Activated CD4-positive, alpha-beta T cell treated with anti-CD3 and anti-CD28 coated beads, Interleukin-2, amount 10 ng/mL, durations not matched to agents 24 days and 14 days (primary cell): ENCODE measurements at places on chromosomes 13 and 19. TPM values are rescaled to one million over a fixed set of nuclear protein-coding genes. Genes with fewer than 3 reads are reported as not detected.
A peak's percentile ranks its signal among the peaks of the same experiment; 100 is the strongest.

DNA sequence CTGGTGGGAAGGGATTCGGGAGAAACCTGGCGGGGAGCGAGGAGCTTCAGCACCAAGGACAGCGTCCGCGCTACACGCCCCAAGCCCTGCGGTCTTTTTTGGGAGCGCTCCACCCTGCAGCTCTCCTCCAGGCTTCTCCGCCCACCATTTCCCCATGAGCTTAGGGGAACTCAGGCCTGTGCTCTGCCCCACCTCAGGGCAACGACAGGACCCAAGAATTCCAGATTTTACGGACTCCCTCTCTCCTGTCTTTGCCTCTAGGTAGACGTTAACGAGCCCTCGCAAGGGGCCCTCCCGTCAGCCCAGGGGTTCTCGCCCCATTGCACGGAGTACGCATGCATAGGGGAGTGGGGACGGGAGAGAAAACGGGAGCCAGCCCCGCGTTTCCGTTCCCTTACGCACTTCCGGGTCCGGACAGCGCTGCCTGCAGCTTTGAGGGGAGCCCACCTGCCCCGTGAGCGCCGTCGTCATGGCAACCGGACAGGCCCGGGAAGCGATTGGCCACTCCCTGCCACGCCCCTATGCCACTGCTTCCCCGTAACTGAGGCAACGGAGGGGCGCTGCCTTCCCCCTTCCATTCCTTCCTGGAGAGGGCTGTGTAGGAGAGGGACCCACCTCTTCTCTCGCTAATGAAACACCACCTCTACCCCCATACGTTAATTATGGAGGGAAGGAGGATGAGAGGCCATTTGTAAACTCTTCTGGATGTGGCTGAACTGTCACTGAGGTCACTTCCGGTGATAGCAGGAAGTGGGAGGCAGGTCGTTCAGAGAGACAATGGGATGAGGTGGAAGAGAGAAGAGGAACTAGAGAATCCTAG, 20.8 kb downstream of the NOVA2 start:
- DNase-seq = peak; percentile 88

Gene NOTCH3
- total RNA-seq = not detected in 2 replicates

DNA sequence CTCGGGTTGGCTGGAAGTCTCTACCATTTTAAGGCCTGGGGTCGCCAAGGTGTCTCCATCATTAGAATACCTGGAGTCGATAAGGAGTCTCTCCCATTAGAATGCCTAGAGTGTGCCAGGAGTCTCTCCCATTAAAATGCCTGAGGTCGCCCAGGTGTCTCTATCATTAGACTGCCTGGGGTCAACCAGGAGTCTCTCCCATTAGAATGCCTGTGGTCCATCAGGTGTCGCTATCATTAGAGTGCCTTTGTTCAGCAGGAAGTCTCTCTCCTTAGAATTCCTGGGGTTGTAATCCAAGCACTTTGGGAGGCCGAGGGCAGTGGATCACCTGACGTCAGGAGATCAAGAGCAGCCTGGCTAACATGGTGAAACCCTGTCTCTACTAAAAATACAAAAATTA, 1533.0 kb downstream of the UQCRFS1 start:
- DNase-seq = no peak

- DNase-seq = peak; percentile 85
These were observed 1.4 kb upstream of the YIF1B start for GRCh38 chr19:38317104-38317612.

DNA sequence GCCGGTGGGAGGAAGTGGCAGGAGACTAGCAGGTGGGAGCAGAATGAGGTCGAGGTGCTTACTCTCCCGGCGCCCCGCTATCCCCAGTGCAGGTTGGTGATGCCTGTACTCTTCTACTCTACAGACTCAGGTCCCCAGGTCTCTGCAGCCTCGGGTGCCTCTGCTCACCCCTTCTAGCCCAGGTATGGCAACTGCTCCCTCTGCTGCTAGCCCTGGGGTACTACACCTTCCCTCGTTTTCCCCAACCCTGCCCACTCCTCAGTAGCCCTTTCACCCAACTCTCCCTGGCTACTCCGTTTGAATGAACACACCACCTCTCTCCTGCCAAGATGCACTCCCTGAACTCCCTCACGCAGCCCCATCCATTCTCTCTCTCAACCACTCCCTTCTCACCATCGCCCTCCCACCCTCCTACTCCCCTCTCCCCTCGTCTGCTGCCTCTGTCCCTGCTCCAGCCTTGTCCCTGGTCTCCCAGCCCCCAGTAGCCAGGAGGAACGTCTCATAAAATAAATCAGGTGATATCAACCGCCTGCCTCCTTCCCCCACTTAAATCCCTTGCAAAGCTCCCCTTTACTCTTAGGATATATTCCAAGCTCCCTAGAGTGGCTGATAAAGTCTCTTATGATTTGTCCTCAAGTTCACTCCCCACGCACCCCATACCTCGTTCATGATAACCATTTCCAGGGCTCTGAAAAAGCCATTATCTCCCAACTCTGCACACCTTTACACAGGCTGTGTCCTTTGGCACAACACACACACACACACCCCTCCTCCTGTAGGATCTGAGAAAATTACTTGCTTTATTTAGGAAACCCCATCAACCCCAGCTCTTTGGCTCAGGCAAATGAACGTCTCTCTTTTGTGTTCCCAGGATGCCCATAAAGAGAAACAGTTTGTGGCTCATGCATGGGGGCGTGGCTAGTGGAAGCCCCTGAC, 8.2 kb upstream of the MEIS3 start:
- DNase-seq = peak; percentile 92

- DNase-seq = no peak
These were observed 82.9 kb downstream of the ZNF737 start for GRCh38 chr19:20482721-20483120.

Gene EEF1AKMT1
- 12.0 and 14.6 TPM in 2 replicates for total RNA-seq

DNA sequence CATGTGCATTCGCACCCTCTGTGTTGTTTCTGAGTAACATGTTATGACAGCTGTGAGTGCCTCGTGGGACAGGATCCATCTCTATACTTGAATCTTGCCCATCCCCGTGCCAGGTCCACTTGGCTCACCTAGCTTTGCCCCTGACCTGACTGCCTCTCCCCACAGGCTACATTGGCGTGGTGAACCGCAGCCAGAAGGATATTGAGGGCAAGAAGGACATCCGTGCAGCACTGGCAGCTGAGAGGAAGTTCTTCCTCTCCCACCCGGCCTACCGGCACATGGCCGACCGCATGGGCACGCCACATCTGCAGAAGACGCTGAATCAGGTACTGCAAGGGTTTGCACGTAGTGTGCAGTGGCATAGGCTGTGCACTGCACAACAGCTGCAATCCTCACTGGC, 53.2 kb downstream of the TMED1 start:
- DNase-seq = no peak

Gene STARD13
- 7.7 and 8.2 TPM in 2 replicates for total RNA-seq

Gene PTH2
- not detected in 2 replicates for total RNA-seq

Gene PSG5
- not detected in 2 replicates for total RNA-seq

Gene CEACAM4
- not detected in 2 replicates for total RNA-seq

Gene YJEFN3
- 11.4 and 14.6 TPM in 2 replicates for total RNA-seq

GRCh38 chr13:27161980-27162379, 9.6 kb downstream of the USP12 start:
- no peak for DNase-seq

Gene MAP1S
- 69.0 and 70.3 TPM in 2 replicates for total RNA-seq

DNA sequence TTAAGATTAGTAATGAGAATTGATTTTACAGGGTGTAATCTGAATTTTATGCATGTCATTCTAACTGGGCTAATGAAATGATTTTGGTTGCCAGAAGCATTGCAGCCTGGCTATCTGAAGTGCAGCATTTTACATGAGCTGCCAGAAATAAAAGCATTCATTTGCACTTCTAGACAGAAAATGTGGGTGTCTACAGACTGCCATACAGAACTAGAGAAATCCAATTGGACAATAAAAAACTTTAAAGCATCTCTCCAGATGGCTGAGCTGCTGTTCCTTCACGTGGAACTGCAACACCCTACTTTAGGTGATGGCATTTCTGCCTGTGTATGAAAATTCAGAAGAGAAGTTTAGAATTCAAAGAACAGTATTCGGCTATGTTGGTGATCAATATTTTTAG, 450.1 kb upstream of the SLITRK1 start:
- DNase-seq = no peak

DNA sequence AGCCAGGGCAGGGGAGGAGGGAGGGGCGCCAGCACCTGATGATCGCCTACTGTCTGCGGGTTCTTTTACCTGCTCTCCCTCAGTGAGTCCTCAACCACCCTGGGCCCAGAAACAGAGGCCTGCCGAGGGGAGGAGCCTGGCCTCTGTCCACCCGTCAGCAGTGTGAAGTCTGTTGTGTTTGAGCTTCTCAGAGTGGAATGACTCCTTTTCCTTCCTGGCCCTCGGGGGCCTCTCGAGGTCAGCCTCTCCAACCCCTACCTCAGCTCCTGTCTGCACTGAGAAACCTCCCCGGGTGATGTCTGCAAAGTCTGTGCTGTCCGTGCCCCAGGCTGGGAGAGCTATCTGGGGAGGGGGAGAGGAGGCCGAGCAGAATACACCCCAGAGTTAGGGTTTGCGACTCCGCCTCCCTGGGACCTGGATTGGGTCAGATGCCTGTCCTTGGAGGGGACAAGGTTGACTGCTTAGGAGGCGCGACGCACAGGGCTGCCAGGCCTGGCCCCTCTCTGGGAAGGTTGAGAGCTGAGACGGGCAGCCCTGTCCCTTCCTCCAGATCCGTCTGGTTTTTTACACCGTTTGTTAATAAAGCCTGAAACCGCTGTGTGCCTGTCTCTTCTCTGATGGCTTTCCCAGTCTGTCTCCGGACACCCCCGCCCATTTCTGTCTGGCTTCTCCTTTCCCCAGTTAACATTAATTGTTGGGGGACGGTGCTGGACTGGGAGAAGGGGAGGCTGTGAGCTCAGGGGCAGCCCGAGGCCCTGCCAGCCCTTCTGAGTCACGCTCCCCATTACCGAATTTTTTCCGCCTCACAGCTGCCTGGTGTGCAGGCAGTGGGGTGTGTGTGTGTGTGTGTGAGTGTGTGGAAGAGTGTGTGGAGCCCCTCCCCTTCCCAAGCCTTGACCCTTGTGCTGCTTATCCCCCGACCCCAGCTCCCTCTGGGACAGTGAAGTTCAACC, 989 bp upstream of the SSC5D start:
- no peak for DNase-seq

DNA sequence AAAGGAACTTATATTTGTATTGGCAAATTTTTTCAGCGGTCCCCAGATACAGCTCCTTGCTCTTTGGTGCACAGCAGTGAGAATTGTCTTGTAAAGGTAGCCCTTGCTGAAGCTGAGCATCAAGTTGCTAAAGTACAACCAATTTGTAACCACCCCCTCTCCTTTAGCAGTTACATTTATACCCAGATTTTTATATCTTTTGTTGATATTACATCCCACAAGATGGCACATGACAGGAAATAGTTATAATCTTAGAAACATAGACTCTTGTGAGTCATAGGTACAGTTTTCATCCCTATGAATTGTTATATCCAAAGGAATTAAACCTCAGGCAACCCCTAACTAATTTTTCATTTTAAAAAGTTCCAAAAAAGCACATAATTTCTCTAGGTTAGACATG, 523.0 kb upstream of the SLITRK1 start:
- no peak for DNase-seq

Gene CCNA1
- 2.1 and 2.2 TPM in 2 replicates for total RNA-seq

DNA sequence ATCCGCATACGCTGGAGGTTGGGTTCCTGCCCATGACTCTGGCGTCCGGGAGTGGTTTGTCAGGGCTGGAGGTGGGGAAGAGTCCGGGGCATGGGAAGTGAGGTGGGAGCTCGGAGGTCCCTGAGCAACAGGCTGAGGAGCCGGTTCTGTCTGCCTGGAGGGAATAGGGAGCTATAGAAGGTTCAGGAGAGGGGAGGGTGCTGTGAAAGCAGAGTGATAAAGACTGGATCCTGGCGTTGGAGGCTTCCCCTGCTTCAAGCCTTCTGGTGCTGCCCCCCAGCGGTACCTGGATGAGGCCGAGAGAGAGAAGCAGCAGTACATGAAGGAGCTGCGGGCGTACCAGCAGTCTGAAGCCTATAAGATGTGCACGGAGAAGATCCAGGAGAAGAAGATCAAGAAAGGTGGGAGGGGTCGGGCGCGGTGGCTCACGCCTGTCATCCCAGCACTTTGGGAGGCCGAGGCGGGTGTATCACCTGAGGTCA, 2.6 kb downstream of the HMG20B start:
- peak; percentile 70 for DNase-seq

Gene SHISA2
- 2.2 and 2.3 TPM in 2 replicates for total RNA-seq

DNA sequence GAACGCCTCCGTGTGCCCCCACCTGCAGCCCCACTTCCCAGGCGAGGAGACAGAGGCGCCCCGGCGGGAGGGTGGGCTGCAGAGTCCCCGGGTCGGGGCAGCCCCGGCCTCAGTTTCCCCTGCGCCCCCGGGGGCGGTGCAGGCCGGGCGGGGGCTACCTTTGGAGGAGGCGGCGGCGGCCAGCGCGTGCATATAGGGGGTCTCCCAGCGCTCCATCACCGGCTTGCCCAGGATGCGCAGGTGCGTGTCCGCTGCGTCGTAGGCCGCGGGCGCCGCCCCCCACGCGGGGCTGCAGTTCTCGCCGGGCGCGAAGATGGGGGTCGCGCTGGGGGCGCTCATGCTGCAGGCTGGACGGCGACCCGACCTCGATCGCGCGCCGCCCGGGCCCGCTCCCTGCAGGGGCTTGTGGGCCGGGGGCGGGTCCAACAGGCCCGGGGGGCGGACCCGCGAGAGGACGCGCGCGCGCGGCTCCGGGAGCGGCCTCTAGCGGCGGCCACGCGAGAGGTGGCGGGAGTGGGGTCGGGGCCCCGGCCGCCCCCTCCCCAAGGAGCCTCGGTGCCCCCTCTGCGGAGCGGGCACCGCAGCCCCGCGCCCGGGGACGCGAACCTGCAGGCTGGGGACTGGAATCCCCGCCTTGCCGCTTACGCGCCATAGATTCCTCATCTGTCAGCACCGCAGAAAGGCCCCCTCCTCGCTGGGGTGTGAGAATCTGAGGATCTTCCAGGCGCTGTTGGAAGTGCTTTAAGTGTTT, at the start of gene GAMT:
Gene GAMT (minus strand): TSS at position 405 of the 751 bp plus-strand sequence. CDS start 66 bp downstream, at position 339.
- DNase-seq = peak; percentile 90

DNA sequence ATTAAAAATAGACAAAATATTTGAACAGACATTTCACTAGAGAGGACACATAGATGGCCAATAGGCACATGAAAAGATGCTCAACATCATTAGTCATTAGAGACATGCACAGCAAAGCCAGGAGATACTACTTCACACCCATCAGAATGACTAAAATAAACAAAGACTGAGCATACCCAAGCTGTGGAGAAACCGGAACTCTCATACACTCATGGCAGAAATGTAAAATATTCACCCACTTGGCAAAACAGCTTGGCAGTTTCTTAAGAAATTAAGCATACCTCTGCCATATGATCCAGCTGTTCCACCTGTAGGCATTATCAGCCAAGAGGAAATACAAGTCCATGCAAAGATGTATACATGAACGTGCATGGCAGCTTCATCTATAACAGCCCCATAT, 213.4 kb downstream of the TSHZ3 start:
- DNase-seq = no peak

- no peak for DNase-seq
These were observed 944.8 kb upstream of the PCDH9 start for GRCh38 chr13:68174893-68175292.

Gene FREM2
- under 0.01 and 0.05 TPM in 2 replicates for total RNA-seq

- no peak for DNase-seq
These were observed 927.3 kb downstream of the DIAPH3 start for GRCh38 chr13:59236309-59236919.

Gene SULT2B1
- not detected in 2 replicates for total RNA-seq

- no peak for DNase-seq
These were observed 56.1 kb upstream of the ATXN8OS start for GRCh38 chr13:70051531-70051930.
